Stimulated activated naive B cell treated with anti-CD40 and anti-IgM and Interleukin-4, amounts not matched to agents 10 μg/mL and 1 μg/mL and 100 μg/mL, for 72 hours (primary cell): ENCODE measurements at places on chromosomes 2 and 18.
A peak's percentile ranks its signal among the peaks of the same experiment; 100 is the strongest.

GRCh38 chr18:61957801-61958516 lies 65.2 kb upstream of the RNF152 start:
- no peak for DNase-seq
- H3K4me1 ChIP-seq: peaks cover 10% of the 10 kb centered on the region
- H3K27ac ChIP-seq: no peak overlapping the region

- no peaks in the 10 kb centered on the region for H3K36me3 ChIP-seq
- H3K27ac ChIP-seq: no peak overlapping the region
- no peak for DNase-seq
- no peaks in the 10 kb centered on the region for H3K27me3 ChIP-seq
- no peak overlapping the region for H3K4me3 ChIP-seq
Measured at GRCh38 chr2:36193680-36194079, 161.9 kb upstream of the CRIM1 start.

GRCh38 chr2:43183743-43184142 lies 42.7 kb downstream of the ZFP36L2 start:
- DNase-seq: no peak
- H3K27ac ChIP-seq: no peak overlapping the region
- peaks cover 14% of the 10 kb centered on the region for H3K4me1 ChIP-seq
- peaks cover 3% of the 10 kb centered on the region for H3K36me3 ChIP-seq
- H3K4me3 ChIP-seq: no peak overlapping the region

DNA sequence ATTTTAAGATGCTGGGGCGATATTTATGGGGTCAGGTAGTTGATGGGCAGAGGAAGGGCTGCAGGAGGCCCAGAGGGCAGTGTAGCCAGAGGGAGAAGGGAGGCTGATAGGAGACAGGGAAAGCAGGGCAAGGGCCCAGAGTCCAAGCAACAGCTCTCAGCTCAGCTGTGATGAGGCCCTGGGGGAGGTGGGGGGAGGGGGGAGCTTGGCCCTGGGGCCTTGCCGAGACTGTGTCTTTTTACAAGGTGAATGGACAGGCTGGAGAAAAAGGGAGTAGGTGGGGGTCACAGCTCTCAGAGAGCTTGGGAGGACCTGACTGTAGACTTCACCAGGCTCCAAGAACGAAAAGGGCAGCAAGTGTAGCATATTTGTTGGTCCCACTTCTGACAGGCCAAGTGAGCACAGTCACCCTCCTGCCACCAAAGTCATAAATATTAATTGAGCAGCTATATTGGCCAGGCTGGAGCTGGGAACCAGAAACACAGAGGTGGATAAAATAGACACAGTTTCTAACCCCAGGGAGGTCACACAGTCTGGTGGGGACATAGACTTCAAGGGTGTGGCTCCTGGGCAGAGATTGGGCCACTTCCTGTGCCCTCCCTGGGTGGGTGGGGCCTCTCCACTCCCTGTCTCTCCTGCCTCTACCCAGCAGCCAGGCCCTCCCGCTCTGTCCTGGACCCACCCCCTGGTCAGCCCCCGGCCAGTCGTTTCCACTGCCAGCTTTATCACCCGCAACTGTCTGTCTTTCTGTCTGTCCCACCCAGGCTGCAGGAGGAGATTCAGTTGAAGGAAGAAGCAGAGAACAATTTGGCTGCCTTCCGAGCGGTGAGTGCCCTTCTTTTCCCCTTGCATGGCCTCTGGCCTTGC lies 1.4 kb downstream of the DES start:
- H3K4me3 ChIP-seq: no peak overlapping the region
- H3K27ac ChIP-seq: no peak overlapping the region
- no peaks in the 10 kb centered on the region for H3K4me1 ChIP-seq

GRCh38 chr2:231278868-231279267 lies 80.4 kb downstream of the ARMC9 start:
- H3K36me3 ChIP-seq: peaks cover 43% of the 10 kb centered on the region
- no peaks in the 10 kb centered on the region for H3K27me3 ChIP-seq
- H3K4me1 ChIP-seq: peaks cover 25% of the 10 kb centered on the region
- no peak overlapping the region for H3K4me3 ChIP-seq
- no peak overlapping the region for H3K27ac ChIP-seq
- DNase-seq: no peak

GRCh38 chr18:76351961-76352581 lies 143.0 kb downstream of the ZNF516 start:
- no peak for DNase-seq
- H3K4me3 ChIP-seq: no peak overlapping the region

GRCh38 chr2:181828122-181828705 lies 63.3 kb upstream of the ITPRID2 start:
- H3K4me3 ChIP-seq: no peak overlapping the region
- no peak for DNase-seq
- no peaks in the 10 kb centered on the region for H3K4me1 ChIP-seq
- H3K27me3 ChIP-seq: peaks cover 7% of the 10 kb centered on the region
- no peak overlapping the region for H3K27ac ChIP-seq
- no peaks in the 10 kb centered on the region for H3K36me3 ChIP-seq

DNA sequence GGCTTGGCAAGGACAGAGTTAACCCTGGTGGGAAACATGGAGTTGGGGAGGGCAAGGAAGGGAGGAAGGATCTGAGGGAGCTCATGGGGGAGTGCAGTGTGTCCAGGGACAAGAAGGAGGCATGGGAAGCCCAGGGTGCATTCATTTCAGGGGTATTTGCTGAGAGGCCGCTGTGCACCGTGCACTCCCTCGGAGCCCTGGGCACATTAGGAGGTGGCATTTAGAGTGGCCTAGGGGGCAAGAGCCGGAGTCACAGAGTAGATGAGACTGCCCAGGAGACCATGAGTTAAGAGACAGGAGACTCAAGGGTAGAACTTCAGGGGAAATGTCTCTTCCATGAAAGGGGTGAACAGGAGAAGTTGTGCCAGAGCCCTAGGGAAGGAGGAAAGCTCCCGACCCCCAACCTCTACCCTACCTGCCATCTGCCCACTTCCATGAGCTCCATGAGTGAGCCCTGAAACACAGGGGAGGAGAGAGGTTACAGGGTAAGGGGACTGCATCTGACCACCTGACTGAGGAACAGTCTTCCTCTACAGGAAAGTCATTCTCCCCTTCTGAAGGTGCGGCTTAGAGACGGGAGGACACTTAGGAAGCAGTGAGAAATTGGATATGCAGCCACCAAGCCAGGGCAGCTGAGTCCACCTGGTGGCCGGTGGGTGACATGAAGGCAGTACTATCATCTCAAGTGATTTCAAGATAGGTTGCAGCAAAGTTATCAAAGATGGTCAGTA lies 58.5 kb upstream of the COPS8 start:
- H3K36me3 ChIP-seq: no peaks in the 10 kb centered on the region
- peaks cover 17% of the 10 kb centered on the region for H3K27me3 ChIP-seq
- H3K4me3 ChIP-seq: no peak overlapping the region
- no peak overlapping the region for H3K27ac ChIP-seq
- no peaks in the 10 kb centered on the region for H3K4me1 ChIP-seq
- DNase-seq: no peak

- H3K27ac ChIP-seq: no peak overlapping the region
- no peaks in the 10 kb centered on the region for H3K4me1 ChIP-seq
- H3K36me3 ChIP-seq: no peaks in the 10 kb centered on the region
Measured at GRCh38 chr2:200364142-200364541, 57.6 kb downstream of the SPATS2L start.

- no peak overlapping the region for H3K4me3 ChIP-seq
- no peaks in the 10 kb centered on the region for H3K27me3 ChIP-seq
- no peak overlapping the region for H3K27ac ChIP-seq
- peaks cover 26% of the 10 kb centered on the region for H3K36me3 ChIP-seq
- no peak for DNase-seq
Measured at GRCh38 chr18:2879889-2880288, 33.1 kb downstream of the EMILIN2 start.

GRCh38 chr2:20656561-20656960 lies 5.7 kb upstream of the HS1BP3 start:
- H3K27ac ChIP-seq: no peak overlapping the region
- no peaks in the 10 kb centered on the region for H3K36me3 ChIP-seq
- H3K4me3 ChIP-seq: no peak overlapping the region
- H3K27me3 ChIP-seq: peaks cover 40% of the 10 kb centered on the region
- H3K4me1 ChIP-seq: peaks cover 1% of the 10 kb centered on the region
- no peak for DNase-seq

DNA sequence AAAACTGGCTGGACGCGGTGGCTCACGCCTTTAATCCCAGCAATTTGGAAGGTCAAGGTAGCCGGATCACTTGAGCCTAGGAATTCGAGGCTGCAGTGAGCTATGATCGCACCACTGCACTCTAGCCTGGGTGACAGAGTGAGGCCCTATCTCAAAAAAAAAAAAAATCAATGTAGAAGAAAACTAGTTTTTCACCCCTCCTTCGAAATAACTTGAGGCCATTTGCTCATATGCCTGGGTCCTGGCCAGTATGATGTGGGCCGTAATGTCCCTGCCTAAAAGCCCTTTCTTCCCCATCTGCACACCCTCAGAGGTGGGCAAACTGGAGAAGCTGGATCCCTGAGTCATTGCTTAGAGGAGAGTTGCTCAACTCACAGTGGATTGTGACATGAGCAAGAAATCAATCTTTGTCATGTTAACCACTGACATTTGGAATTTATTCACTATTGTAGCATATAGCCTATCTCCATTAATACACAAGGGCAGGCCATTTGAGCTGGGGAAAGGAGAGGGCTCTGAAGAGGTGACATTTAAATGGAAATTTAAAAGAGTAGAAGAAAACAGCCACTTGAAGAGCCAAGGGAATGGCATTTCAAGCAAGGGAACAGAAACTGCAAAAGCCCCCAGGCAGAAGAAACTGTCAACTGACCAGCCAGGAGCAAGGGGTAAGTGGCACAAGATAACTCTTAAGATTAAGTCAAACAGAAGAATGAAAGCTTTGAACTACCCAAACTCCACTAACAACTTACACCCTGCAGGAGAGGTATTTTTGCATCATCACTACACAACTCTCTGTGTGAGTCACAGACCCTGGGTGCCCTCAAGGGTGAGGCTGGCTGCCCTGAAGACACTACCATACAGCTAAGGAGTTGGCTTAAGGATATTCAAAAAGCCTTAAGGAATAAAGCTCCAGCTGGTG lies 7.6 kb upstream of the METTL21A start:
- H3K36me3 ChIP-seq: no peaks in the 10 kb centered on the region
- H3K4me3 ChIP-seq: peak overlapping the region; percentile 48
- no peaks in the 10 kb centered on the region for H3K27me3 ChIP-seq
- DNase-seq: no peak
- H3K4me1 ChIP-seq: peaks cover 54% of the 10 kb centered on the region
- no peak overlapping the region for H3K27ac ChIP-seq

DNA sequence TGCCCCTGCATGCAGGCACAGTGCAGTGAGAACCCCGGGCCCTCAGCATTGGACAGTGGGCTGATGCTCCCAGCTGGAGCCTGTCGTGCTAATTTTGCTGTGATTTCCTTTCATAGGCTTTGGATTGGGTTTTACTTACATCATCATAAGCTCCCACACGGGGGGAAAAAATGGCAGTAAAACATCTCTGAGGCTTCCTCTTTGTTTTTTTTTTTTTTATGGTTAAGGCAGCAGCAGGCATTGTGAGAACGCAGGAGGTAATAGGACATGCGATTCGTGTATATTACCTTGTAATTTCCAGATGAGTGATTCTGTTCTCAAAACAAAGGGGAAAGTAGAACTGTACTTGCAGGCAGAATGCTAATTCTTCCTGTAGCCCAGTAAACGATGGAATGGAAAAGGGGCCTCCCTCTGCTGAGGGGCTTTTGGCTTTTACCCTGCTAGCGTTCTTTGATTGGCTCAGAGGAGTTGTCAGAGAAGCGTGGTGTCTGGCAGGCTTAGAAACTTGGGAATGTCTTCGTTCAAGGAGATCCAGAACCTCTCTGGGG lies 89.7 kb downstream of the NPAS2 start:
- no peaks in the 10 kb centered on the region for H3K36me3 ChIP-seq
- no peak overlapping the region for H3K4me3 ChIP-seq
- no peaks in the 10 kb centered on the region for H3K4me1 ChIP-seq
- H3K27ac ChIP-seq: no peak overlapping the region

DNA sequence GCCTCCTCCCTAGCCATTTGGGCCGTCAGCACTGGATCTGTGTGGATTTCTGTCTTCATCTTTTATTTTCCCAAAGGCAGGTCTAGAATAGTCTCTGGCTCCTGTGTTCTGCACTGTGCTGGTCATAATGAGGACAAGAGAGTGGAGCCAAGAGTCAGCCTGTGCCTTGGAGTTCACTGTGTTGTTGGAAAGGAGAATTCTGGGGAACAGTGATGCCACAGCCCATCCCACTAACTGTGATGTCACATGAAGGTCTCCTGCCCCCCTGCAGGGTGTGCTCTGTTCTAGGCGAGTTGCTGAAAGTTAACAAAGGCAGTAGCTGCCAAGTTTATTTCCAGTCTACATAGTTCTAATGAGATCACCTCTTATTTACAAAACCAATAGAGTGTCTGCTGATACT lies 248.5 kb downstream of the TPGS2 start:
- DNase-seq: no peak
- H3K27ac ChIP-seq: no peak overlapping the region
- H3K36me3 ChIP-seq: no peaks in the 10 kb centered on the region
- H3K27me3 ChIP-seq: peaks cover 4% of the 10 kb centered on the region

DNA sequence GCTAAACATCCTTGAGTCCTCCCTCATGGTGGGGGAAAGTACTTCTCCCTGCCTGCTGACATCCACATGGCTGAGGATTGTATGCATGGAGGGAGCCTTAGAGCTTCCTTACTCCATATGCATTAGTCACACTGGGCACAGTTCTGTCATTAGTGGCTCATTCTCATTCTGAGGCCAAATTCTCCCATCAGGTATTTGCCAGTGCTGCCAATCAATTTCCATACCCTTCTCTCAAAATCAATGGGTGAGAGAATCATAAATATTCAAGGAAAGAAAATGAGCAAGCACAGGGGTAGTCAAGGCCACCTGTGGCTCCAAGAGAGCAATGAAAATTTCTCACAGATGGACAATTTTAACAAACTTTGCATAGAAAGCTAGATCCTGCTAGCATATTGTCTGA lies 422.6 kb upstream of the SETBP1 start:
- no peak overlapping the region for H3K27ac ChIP-seq
- no peak overlapping the region for H3K4me3 ChIP-seq
- no peaks in the 10 kb centered on the region for H3K36me3 ChIP-seq
- DNase-seq: no peak

GRCh38 chr2:43129676-43130547 lies 96.5 kb downstream of the ZFP36L2 start:
- peak; percentile 51 for DNase-seq
- H3K27ac ChIP-seq: peak overlapping the region; percentile 91
- no peaks in the 10 kb centered on the region for H3K27me3 ChIP-seq

DNA sequence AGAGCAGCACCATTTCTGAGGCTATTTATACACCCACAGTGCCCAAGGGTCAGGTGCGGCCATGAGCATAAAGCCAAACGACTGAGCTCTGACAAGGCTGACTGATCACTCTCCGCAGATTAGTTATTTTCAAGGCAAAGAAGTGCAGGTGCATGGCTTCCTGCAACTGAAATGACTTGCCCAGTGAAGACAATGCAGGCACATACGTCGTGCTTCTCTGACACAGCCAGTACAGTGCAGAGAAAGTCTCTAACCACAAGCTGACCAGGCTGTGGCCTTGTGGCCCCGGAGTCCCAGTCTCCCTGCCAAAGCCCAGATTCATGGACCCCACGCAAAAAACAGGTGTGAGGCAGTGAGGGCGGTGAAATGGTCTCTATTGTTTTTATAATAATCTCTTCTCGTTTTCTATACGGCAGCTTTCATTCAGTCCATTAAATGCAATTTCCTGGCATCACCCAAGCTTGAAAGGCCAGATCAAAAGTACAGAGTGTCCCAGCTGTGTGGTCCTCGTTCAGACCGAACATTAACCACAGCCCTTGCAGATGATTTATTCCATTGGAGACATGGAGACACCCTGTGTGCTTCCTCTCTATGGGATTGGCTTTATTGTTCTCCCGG lies 447.0 kb upstream of the ID2 start:
- DNase-seq: peak; percentile 64
- peaks cover 28% of the 10 kb centered on the region for H3K4me1 ChIP-seq
- peaks cover 64% of the 10 kb centered on the region for H3K27me3 ChIP-seq
- H3K36me3 ChIP-seq: peaks cover 3% of the 10 kb centered on the region
